ENCODE measurements at places on chromosomes 1 and 21. TPM values are rescaled to one million over a fixed set of nuclear protein-coding genes. Genes with fewer than 3 reads are reported as not detected.

DNA sequence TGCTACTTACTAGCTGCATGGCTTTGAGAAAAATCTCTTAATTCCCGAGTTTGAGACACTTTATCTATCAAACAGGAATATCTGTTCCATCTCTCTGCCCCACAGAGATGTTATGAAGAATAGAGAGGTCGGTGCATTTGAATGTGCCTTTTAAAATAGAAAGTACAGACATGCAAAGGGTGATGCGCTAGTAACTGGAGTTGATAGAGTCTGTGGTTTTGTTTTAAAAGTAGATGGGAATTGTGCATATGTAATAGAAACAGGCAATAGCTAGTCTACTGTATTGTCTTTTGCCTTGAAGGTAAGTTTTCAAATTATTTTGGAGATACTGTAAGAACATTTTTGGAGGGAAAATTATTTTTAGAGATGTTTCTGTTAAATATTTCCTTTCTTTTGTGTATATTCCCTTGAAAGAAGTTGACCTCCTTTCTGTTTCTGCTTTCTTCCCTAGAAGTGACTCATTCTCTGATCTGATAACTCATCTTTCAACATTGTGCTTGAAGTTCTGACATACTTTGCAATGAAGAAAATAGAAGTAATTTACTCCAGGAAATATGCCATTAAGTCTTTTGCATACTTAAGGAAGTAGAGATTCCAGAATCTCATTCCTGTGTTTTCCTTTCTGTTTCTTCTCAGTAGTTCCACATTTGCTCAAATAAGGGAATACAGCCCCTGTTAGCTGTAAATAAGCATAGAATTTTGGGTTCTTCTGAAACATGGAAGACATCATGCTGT, 151.6 kb downstream of the SDCCAG8 start:
- DNase-seq = no peak

The CR2 gene
- not detected for total RNA-seq

DNA sequence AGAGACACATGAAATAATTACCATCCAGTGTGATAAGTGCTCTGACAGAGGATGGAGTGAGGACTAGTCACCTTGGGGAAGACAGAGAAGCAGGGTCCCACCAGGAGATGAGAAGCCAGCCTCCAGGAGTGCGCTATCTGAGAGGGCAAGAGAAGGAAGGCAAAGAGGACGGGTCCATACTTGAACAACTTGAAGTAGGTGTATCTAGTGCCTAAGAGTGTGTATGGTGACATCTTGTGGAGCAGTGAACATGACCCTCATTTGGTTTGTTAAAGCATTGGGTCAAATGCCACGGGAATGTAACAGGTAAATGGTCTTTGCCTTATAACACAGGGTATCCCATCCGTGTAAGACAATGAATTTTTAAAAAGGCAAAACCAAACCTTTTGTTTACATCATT, 39.8 kb downstream of the MRPL39 start:
- no peak for DNase-seq

The OR6K3 gene
- total RNA-seq = not detected

GRCh38 chr1:174875306-174875705, 124.4 kb upstream of the CACYBP start:
- no peak for DNase-seq

Data from MG63 (cell line).